Right renal pelvis (tissue), 4 donors: ENCODE measurements at places on chromosomes 5 and 9. TPM values are rescaled to one million over a fixed set of nuclear protein-coding genes. Genes with fewer than 3 reads are reported as not detected.

WASHC1 gene
- 18.3 TPM for polyA plus RNA-seq

HACD4 gene
- 3.4 TPM for polyA plus RNA-seq

OXCT1 gene
- polyA plus RNA-seq = 59.6 TPM

SLC34A3 gene
- 4.7 TPM for polyA plus RNA-seq

TXNDC8 gene
- not detected for polyA plus RNA-seq

DNA sequence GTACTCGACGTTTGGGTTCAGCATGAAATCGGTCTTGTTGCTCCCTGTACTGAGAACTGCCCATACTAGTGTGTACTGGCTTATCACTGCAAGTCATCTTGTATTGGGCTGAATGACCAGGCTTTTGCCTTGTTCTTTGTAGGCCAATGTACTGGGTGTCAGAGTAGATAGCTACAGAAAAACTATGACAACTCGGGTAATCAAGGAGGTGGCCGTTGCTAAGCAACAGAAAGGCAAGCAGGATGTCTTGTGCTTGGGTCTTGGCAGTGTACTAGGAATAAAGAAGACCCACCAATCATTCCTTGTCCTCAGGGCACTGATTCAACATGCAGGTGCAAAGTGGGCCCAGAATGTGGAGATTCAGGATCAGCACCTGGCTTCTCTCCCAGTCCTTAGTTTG lies 11.9 kb upstream of the SHISAL2B start:
- no peak for DNase-seq

- no peak for DNase-seq
These were observed 129.3 kb upstream of the SLC44A1 start for GRCh38 chr9:105114964-105115728.

DNA sequence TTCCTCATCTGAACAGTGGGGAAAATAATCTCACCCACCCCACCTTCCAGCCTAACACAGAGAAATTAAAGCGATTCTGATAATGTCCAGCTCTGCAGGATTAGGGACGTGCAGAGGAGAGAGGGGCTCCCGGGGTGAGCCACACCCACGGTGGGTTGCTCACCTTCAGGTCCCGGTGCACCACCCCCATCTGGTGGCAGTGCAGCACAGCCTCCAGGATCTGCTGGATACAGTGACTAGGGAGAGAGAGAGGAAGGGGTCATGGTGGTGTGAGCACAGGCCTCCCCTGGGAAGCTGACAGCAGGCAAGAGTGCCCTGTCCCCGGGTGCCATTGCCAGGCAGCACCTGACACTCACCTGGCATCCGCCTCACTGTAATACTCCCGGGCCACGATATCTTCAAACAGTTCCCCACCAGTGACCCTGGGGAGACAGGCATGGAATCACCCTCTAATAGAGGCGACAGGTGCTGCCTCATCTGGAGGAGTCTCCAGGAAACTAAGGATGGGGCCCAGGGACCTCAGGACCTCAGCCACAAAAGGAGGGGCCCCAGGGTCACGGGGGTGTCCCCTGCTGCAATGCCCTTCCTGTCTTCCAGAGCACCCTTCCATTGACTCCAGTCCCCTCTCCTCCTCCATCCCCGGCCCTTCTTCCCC lies 33.0 kb downstream of the CAMK2A start:
- no peak for DNase-seq

DNA sequence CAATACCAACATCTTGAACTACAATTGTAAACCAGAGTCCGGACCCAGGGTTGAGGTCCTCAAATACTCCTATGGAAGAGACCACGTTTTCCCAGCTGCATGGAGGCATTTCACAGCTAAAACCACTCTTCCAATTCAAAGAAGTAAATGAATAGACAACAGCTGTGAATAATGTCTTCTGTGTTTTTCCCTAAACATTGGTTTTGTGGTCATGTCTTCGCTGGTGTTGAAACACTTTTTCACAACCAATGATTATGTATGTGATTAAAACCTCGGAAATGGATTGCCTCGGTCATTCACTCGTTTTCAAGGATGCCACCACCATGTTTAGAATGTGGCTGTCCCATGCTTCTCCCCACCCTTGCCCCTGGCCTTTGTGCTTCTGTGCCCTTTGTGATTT lies 9.4 kb upstream of the TENT4A start:
- DNase-seq = no peak
